GM18507 (cell line): ENCODE measurements at places on chromosomes 2 and 18.

- DNase-seq: no peak
Measured at GRCh38 chr2:235011929-235012631, 60.3 kb downstream of the SH3BP4 start.

GRCh38 chr18:27627927-27628326 is 442.8 kb upstream of the CHST9 start:
- DNase-seq: no peak

GRCh38 chr2:183163821-183164649 is 39.8 kb downstream of the NUP35 start:
- DNase-seq: no peak

- DNase-seq: no peak
Measured at GRCh38 chr2:144330951-144331673, 188.8 kb downstream of the ZEB2 start.

DNA sequence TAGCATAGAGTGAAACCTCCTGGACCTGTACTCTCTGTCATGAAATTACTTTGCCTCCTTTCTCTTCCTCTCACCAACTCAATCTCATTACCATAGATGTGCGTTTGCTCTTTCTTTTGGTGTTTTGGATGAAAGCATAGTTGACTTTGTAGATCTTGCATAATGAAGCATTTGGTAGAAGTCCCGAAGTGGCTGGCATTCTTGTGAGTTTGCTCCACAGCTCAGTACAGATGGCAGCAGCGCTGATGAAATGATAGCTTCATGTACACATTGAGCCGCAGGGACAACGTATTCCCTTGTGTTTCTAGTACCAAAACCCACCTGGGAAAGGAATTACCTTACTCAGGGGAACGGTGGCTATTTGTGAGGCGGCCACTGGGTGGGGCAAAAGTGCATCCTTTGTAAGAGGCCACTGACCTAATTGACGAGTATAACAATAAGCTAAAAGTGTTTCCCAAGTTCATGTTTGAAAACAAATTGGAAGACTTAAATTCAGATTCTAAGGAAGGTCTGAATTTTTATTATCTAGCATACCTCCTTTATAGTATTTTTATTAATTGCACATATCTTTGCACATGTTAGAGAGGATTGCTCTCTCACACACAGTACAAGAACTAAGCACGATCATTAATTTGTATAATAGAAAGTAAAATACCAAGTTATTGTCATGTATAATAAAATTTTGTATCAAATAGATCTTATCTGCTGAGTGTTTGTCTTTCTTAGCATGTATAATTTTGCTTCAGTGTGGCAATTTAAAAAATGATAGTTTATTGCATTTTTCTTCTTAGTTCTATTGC is 25.4 kb upstream of the CDH7 start:
- DNase-seq: no peak
